ENCODE measurements at places on chromosomes 13 and 19.

GRCh38 chr13:74476365-74476764, 342.2 kb upstream of the KLF12 start:
- no peak for DNase-seq

DNA sequence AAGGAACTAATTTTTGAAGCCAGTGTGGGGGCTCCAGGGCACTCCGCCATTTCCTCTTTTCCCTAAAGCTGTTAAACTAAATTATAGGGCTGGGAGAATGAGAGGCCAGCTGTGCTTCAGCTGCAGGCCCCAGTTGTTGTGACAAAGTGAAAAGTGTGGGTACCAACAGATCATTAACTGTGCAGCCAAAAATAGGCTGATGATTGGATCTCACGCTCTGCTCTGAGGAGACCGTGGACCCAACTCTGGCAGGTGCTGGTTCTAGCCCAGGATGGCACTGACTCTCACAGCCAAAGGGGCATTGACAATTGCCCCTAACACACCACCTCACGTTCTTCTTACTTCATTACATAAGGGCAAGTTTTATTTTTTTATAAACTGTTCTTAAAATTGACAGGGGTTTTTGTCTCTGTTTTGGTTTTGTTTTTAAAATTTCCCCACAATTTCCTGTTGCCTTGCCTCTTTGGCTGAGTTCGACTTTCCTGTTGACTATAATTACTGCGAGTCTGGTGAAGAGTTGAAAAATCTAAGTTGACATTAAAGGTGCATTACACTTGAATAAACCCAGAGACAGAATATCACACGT, 391.0 kb downstream of the FGF9 start:
- DNase-seq: no peak

GRCh38 chr13:77874406-77874805, 44.2 kb downstream of the EDNRB start:
- no peak for DNase-seq

GRCh38 chr13:108463340-108463739, 166.1 kb upstream of the MYO16 start:
- DNase-seq: peak; percentile 90

DNA sequence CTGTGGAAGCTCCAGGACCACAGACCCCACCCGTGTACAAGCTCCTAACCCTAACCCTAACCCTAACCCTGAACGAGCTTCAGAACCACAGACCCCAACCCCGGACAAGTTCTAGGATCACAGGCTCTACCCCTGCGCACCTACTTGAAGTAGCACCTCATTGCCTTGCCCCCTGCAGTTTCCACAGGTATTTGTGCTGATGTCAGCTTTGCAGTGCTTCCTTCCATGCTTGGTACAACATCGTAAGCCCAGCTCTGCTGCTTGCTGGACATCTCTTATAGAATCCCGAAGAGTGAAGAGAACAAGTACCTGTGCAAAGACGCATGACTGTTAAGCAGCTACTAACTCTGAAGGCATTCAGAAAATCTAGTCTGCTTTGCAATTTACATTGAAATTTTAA, 20.7 kb upstream of the CDC16 start:
- no peak for DNase-seq

GRCh38 chr13:40595693-40596092, 70.7 kb downstream of the FOXO1 start:
- no peak for DNase-seq

- DNase-seq: no peak
Measured at GRCh38 chr19:35031072-35031881, 1.0 kb downstream of the SCN1B start.

- DNase-seq: no peak
Measured at GRCh38 chr19:1777149-1777548, 23.8 kb downstream of the ONECUT3 start.

DNA sequence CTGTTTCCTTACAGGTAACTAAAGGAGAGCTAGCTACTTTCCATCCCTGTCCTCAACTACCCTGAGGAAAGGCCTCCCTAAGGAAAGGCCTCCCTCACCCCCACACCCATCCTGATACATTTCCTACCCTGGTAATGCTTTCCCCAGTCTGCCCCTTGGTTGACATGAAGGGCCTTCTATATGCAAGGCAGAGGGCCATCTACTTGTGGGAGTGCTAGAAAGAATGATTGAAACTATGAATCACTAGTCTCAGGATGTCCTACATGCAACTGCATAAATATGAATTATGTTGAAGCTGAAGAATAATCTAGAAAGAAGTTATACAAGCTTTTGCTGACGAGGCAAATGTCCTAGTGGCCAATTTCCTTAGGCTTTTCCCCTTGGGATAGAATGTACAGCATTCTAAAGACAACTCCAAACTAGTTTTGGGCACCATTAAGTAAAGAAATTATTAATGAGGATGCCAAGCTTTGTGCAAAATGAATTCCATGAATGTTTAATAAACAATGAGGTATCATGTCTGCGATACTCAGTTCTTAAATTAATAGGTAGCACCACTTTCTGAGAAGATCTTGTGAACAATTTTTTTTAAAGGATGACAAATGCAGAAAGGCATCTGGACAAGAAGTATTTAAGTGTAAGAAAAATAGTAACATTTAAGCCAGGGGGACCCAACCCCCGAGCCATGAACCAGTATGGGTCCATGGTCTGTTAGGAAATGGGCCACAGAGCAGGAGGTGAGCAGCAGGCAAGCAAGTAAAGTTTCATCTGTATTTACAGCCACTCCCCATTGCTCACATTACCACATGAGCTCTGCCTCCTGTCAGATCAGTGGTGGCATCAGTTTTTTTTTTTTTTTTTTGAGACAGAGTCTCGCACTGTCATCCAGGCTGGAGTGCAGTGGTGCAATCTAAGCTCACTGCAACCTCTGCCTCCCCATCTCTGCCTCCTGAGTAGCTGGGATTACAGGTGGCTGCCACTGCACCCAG, 223.0 kb downstream of the LHFPL6 start:
- DNase-seq: no peak

DNA sequence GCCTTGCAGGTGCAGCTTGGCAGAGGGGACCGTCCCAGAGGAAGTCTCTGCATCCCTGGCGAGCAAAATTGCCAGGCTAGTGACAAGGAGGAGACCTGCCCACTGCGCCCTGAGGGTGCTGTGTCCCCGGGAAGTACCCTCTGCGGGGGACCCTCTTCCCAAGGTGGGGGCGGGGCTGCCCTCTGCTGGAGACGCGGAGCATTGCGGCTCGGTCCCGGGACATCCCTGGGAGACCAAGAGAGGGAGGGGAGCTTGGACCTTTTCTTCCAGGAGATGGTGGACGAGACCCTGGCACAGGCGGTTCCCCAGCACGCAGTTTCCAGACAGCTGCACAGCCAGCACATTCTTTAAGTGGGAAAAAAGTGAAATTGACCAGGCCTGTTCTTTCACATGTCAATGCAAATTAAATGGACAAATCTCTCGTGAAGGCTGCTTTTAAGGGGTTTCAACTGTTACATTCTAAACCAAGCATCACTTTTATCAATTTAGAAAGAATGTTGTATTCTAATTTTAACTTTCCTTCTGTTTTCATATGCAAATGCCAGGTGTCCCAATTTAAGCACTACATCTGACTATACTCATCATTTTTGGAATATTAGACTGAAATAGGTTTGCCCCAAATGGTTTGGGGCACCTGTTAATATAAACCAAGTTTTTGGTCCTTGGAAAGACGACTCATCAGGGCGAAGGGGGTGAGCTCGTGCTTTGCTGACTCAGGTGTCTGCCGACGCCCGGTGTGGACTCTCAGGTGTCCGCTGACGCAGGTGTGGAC, 60.7 kb downstream of the MCF2L start:
- DNase-seq: no peak

DNA sequence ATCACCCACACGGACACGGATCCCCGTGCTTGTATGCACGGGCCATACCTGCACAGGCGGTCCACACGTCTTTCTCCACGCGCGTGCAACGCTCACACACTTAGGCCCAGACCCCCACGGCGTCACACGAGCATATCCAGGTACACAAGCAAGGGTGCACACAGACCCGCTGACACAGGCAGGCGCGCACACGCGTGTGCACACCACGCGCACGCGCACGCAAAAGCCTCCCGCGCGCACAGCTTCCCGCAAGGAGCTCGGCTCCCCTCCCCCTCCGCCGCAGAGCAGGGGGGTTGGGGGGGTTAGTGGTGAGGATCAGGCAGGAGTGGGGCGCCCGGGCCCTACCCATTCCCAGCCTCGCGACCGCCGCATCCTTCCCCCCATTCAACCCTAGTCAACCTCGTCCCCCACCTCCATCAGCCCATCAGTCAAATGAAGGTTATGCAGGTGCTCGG, 407 bp downstream of the RAB3A start:
- no peak for DNase-seq

- no peak for DNase-seq
Measured at GRCh38 chr13:59747529-59747928, 416.2 kb downstream of the DIAPH3 start.

DNA sequence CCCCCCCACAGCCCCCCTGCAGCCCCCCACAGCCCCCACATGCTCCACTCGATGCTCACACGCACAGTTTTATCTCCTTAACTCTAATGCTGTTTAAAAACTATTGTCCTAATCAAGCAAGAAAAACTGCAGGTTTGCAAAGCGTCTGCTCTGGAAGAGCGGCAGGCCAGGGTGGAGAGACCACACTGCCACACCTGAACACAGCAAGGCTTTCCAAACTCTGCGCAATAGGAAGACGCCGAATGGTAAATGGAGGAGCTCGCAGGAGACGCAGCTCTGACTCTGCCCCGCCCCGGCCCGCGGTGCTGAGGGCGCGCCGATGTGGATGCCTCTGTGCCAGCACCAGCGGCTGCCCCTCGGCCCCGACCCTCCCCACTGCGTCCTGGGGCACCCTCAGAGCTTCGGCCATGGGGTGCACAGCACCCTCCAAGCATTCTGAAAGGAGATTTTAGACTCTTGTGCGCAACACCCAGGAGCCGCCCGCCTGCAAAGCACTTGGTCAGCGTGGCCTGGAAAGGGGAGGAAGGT, 32.4 kb downstream of the RASA3 start:
- no peak for DNase-seq

- DNase-seq: peak; percentile 80
Measured at GRCh38 chr19:3683405-3684053, 16.7 kb downstream of the PIP5K1C start.

- DNase-seq: no peak
Measured at GRCh38 chr13:110125613-110126272, 181.2 kb downstream of the COL4A1 start.

- no peak for DNase-seq
Measured at GRCh38 chr19:38979812-38980211, 4.3 kb upstream of the FBXO17 start.

DNA sequence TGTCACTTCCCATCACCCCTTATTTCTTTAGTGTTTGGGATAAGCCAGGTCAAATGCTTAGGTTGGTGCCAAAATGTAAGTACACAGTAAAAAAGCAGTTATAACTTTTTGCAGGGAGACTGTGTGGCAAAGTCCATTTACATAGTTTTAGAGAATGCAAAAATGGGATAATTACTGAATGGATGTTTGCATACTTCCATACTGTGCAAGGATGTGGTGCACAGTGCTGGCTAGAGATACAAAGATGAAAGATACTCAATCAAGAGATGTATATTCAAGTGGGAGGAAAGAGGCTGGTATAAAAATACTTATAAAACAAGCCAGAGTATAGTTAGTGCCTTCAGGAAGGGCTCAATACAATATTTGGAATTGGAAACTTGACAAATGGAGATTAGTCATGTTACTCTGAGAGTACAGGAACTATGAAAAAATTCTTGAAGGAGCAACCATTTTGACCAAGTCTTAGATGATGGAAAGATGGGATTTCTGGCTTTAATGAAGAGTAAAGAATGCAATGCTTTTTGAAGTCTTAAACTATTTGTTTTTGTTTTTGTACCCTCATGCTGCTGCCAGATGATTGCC, 8.0 kb downstream of the PDS5B start:
- no peak for DNase-seq

GRCh38 chr19:46528601-46529590, 33.2 kb upstream of the PNMA8B start:
- DNase-seq: no peak

GRCh38 chr19:2962018-2962670, 15.2 kb upstream of the TLE6 start:
- peak; percentile 74 for DNase-seq

- DNase-seq: peak; percentile 50
Measured at GRCh38 chr19:28956961-28957360, 256.0 kb downstream of the UQCRFS1 start.

- DNase-seq: no peak
Measured at GRCh38 chr19:51389143-51389542, 1.2 kb downstream of the C19orf84 start.

GRCh38 chr19:33193865-33194362, at the start of gene LRP3:
LRP3 (plus strand) TSS chr19:33194330; CDS start chr19:33194786, 456 bp downstream.
- DNase-seq: no peak

GRCh38 chr19:10137751-10138682, 18.3 kb upstream of the EIF3G start:
- no peak for DNase-seq

GRCh38 chr13:28267497-28267896, 129.2 kb downstream of the PAN3 start:
- DNase-seq: no peak

GRCh38 chr13:98839856-98840769, 87.6 kb upstream of the SLC15A1 start:
- peak; percentile 54 for DNase-seq

DNA sequence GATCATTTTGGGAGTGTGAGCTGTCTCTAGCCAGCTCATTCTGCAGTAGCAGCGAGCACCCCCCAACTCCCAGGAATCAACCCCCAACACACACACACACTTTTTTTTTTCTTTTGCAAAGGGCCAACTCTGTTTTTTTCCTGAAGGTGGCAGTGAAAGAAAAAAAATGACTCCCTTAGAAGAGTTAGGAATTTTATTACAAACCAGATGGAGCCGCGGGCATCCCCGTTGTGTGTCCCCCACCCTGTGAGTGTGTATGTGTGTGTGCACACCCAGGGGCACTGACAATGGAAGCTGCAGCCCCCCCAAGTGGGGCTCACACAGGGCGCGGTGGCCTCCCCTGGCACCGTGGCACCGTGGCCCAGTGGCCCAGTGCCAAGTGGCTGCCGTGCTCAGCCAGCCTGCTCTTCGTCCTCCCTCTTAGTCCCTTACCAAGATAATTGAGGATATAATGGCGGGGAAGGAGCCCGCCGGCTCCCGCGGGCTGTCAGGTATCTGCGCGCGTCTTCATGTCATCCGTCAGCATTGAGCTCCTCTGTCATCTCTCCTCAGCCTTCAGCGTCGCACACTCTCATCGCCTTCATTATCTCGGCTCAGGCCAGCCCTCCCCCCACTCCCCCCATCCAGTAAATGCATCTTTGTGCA, 314.1 kb downstream of the ZNF536 start:
- no peak for DNase-seq

All from kidney glomerular epithelial cell (primary cell).